IPS DF 6.9 (cell line): ENCODE measurements at places on chromosomes 4 and X.

DNA sequence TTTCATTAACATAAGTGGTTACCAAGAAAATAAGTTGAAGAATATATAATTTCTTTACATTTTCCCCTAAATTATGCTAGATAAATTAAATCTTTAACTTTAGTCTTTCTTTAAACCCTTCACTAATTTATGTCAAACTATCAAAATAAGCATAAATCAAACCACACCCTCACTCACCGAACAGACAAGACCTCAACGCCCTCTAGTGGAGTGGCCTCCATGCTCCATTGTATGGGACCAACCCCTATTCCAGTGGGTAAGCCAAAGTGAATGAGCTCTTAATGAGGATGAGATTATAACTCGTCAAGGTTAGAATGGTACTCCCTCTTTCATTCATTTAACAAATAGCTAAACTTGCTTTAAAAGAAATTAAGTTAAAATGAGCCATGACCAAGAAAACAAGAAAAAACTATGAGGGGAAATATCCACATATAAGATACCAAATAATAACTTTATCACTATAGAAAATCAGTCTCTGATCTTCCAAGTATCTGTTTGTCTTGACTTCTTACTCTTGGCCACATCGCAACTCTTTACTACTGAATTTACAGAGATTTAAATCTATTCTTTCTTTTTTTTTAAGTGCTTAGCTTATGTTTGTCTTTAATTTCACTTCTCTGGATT is 15.6 kb upstream of the BBS12 start:
- no peaks in the 10 kb centered on the region for H3K27me3 ChIP-seq
- H3K4me1 ChIP-seq: no peaks in the 10 kb centered on the region
- H3K36me3 ChIP-seq: no peaks in the 10 kb centered on the region
- peak; percentile 57 for DNase-seq
- H3K27ac ChIP-seq: no peak overlapping the region
- H3K4me3 ChIP-seq: no peak overlapping the region

- H3K36me3 ChIP-seq: no peaks in the 10 kb centered on the region
- no peaks in the 10 kb centered on the region for H3K27me3 ChIP-seq
- no peak overlapping the region for H3K27ac ChIP-seq
- no peaks in the 10 kb centered on the region for H3K4me1 ChIP-seq
- DNase-seq: no peak
Measured at GRCh38 chr4:13678186-13678924, 50.8 kb upstream of the BOD1L1 start.

GRCh38 chr4:129140521-129140920 is 44.6 kb downstream of the C4orf33 start:
- no peaks in the 10 kb centered on the region for H3K36me3 ChIP-seq
- H3K4me1 ChIP-seq: no peaks in the 10 kb centered on the region
- no peak overlapping the region for H3K4me3 ChIP-seq
- DNase-seq: no peak

- H3K4me1 ChIP-seq: peaks cover 2% of the 10 kb centered on the region; the same call in 1 of the 2 replicates
- DNase-seq: no peak
- no peaks in the 10 kb centered on the region for H3K27me3 ChIP-seq
- H3K36me3 ChIP-seq: no peaks in the 10 kb centered on the region
- H3K4me3 ChIP-seq: no peak overlapping the region
Measured at GRCh38 chrX:50613846-50614245, 143.2 kb upstream of the DGKK start.

GRCh38 chr4:11038926-11039325 is 354.4 kb upstream of the CLNK start:
- H3K27me3 ChIP-seq: 0 out of 2 replicates have a peak, but pooled peaks cover 1% of the 10 kb centered on the region
- H3K4me1 ChIP-seq: no peaks in the 10 kb centered on the region
- no peak for DNase-seq
- H3K36me3 ChIP-seq: no peaks in the 10 kb centered on the region

- no peak overlapping the region for H3K27ac ChIP-seq
- no peak overlapping the region for H3K4me3 ChIP-seq
- H3K4me1 ChIP-seq: no peaks in the 10 kb centered on the region; the same call in 1 of the 2 replicates
- no peaks in the 10 kb centered on the region for H3K36me3 ChIP-seq
Measured at GRCh38 chr4:76623217-76624045, 188.4 kb downstream of the SHROOM3 start.

GRCh38 chr4:139523076-139523475 is 32.9 kb downstream of the SETD7 start:
- no peak overlapping the region for H3K27ac ChIP-seq
- DNase-seq: no peak
- H3K27me3 ChIP-seq: no peaks in the 10 kb centered on the region
- no peaks in the 10 kb centered on the region for H3K36me3 ChIP-seq
- H3K4me3 ChIP-seq: no peak overlapping the region

DNA sequence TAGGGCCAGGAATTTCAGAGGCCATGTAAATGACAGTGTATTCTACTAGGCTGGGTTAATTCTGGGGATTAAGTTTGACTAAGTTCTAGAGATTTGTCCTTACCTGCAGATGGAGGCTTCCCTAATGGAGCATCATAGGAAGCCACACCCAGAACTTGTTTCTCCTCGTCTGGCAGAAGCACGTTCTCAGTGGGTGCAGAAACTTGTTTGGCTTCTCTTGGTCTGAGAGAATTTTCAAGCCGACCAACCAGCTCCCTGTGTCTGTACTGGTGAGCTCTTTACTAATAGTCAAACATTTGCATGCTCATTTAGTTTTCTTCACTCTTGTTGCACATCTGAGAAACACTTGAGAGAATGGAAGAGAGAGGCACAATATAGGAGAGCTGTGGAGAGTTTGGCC is 907 bp upstream of the ATP10D start:
- H3K4me3 ChIP-seq: no peak overlapping the region
- DNase-seq: no peak
- H3K36me3 ChIP-seq: no peaks in the 10 kb centered on the region
- no peaks in the 10 kb centered on the region for H3K4me1 ChIP-seq
- no peak overlapping the region for H3K27ac ChIP-seq

GRCh38 chrX:93673869-93674271 is at the start of gene FAM133A:
FAM133A (plus strand) TSS chrX:93674206; CDS start chrX:93709420, 35,214 bp downstream.
- H3K36me3 ChIP-seq: no peaks in the 10 kb centered on the region
- no peak for DNase-seq
- no peak within 1 kb of the TSS for H3K27ac ChIP-seq
- peak within 1 kb of the TSS; percentile 67; the same call in 1 of the 2 replicates for H3K4me3 ChIP-seq
- H3K4me1 ChIP-seq: no peaks in the 10 kb centered on the region

GRCh38 chr4:185100423-185100822 is 42.6 kb upstream of the SLC25A4 start:
- no peaks in the 10 kb centered on the region for H3K36me3 ChIP-seq
- H3K27me3 ChIP-seq: no peaks in the 10 kb centered on the region
- no peak overlapping the region for H3K27ac ChIP-seq
- DNase-seq: no peak

DNA sequence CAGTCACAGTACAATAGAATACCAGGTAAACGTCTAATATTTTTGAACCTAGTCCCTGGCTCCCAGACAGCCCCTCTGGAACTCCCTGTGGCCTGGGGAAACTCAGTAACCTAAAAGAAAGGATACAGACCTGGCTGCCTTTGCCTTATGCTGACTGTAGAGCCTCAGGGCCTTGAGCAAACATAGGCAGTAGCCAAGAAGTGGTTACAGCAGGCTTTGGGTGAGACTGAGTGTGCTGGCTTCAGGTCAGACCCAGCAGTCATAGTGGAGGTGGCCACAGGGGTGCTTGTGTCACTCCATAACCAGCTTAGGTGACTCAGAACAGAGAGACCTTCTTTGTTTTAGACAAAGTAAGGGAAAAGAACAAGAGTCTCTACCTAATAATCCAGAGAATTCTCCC is 141.8 kb upstream of the PRDX4 start:
- H3K27me3 ChIP-seq: no peaks in the 10 kb centered on the region
- H3K4me3 ChIP-seq: no peak overlapping the region
- no peak for DNase-seq

DNA sequence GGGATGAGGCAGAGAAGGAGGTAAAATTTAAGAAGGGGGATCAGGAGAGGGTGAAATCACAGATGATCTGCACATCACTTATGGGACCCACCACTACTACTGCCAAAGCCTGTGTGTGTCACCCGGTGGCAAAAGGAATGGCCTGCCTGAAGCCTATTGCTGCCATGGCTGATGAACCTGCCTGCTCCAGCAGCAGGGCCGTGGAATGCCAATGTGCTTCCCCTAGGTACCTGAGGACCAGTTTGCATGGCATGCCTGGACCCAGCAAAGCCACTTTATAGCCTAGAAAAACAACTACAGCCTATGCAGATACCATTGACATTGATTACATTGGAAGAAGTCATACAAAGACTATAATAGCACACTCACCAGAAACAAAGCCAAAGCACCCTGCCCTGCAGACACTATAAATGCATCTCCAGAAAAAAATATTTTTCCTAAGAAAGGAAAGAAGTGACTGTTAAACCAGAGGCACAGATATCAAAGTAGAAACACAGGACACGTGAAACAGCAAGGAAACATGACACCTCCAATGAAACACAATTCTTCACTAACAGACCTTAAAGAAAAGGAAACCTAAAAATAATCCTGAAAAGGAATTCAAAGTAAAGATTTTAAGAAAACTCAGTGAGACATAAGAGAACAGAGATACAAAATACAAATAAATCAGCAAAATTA is 680.7 kb upstream of the GRID2 start:
- no peak overlapping the region for H3K4me3 ChIP-seq
- H3K27me3 ChIP-seq: no peaks in the 10 kb centered on the region
- no peaks in the 10 kb centered on the region; the same call in 1 of the 2 replicates for H3K36me3 ChIP-seq
- H3K4me1 ChIP-seq: peaks cover 2% of the 10 kb centered on the region; the same call in 1 of the 2 replicates

DNA sequence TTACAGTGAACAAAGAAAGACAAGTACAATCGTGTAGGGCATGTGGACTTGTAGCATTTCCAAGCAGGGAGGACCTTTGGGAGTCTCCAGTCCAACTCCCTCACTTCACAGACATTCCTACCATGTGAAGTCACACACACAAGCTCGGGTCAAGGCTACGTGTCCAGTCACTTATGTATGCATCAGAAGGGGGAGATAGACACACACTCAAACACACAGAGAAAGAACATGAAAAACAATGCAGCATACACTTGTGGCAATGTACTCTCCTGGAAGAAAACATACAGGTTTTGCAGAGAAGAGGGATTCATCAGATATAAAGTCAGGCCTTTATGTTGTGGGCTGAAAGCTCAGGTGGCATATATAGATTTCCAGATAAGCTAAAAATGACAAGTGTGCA is 136.1 kb upstream of the MID1 start:
- peaks cover 3% of the 10 kb centered on the region; the same call in 1 of the 2 replicates for H3K4me1 ChIP-seq
- no peak overlapping the region for H3K27ac ChIP-seq
- H3K36me3 ChIP-seq: no peaks in the 10 kb centered on the region
- no peak overlapping the region for H3K4me3 ChIP-seq

DNA sequence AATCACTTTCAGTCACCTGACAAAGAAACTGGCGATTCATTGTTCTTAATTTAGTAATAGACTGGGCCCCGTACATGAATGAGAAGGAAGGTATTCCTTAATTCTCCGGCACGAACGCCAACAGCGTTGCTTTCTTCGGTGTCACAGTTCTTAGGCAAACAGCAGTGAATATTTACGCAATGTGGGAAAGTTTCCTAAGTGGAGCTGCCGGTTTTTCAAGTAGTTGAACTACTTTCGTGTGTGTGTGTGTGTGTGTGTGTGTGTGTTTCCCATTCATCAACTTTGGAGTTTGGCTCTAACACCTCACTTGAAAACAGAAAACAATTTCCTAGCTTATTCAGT is 651 bp downstream of the NXT2 start:
- no peaks in the 10 kb centered on the region for H3K27me3 ChIP-seq
- no peaks in the 10 kb centered on the region for H3K36me3 ChIP-seq
- H3K4me1 ChIP-seq: no peaks in the 10 kb centered on the region

DNA sequence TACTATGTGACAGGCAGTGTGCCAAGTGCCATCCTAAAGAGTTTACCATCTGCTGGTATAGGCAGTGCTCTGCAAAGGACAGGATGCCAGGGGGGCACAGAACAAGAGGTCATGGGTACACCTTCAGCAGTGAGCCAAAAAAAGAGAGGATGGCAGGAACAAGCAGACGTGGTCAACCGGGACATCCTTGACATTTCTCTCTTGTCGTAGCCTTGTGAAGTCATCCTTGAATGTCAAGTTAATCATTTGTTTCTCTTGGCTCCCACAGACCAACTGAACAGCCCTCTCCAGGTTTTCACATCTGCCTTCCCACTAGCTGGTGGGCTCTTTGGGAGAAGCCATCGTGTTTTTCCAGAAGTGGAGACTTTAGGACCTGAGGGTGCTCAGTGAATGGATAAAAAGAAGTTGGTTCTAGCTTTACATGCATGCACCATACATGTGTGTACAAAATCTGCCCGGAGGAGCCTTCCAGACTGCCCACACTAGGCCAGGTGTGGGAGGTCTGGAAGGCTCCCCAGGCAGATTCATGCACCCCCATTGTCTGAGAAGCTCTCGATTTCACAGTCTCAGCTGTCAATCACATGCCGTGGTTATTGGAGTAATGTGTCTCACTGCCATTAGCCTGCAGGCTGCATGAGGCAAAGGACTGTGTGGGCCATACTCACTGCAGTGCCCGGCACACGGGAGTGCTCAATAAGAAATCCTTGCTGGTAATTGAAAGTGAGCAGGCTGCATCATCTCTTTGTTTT is 16.4 kb downstream of the PNMA6F start:
- H3K27me3 ChIP-seq: no peaks in the 10 kb centered on the region
- H3K27ac ChIP-seq: no peak overlapping the region
- H3K4me1 ChIP-seq: no peaks in the 10 kb centered on the region
- DNase-seq: no peak

GRCh38 chr4:39713691-39714090 is 15.8 kb downstream of the UBE2K start:
- no peaks in the 10 kb centered on the region; the same call in 1 of the 2 replicates for H3K4me1 ChIP-seq
- H3K4me3 ChIP-seq: no peak overlapping the region
- DNase-seq: no peak

- no peak for DNase-seq
- no peak overlapping the region for H3K27ac ChIP-seq
- no peak overlapping the region for H3K4me3 ChIP-seq
Measured at GRCh38 chr4:184215709-184216328, 1.9 kb downstream of the ENPP6 start.

GRCh38 chr4:42638993-42639392 is 17.9 kb downstream of the ATP8A1 start:
- no peak overlapping the region for H3K4me3 ChIP-seq
- no peaks in the 10 kb centered on the region; the same call in 1 of the 2 replicates for H3K4me1 ChIP-seq
- no peaks in the 10 kb centered on the region for H3K27me3 ChIP-seq

DNA sequence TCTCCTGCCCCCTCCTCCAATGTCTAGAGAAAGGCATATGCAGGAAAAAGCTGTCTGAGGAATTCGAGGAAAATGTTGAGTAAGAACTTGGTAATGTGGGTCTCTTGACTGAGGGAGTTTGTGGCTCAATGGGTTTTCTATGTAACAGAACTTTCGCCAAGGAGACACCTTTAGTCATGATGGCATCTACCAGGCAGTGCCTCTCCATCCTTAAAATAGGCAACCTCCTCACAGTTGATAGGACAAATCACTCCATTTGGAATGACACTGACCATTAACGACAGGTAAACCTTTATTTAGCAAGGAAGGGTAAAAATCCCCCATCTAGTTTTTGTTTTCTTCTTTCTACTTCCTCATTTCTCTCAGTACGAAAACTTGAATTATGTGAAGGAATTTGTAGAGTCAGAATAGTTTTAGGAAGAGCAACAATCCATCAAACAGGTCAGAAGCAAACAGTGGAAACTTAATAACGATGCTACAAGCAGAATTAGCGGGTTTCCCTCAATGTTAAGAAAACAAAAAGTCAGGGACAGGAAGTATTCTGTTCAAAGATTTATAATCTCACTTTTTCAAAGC is 2.7 kb downstream of the GSX2 start:
- peaks cover 82% of the 10 kb centered on the region for H3K27me3 ChIP-seq
- no peak overlapping the region for H3K4me3 ChIP-seq
- H3K4me1 ChIP-seq: peaks cover 1% of the 10 kb centered on the region; the same call in 1 of the 2 replicates

GRCh38 chr4:142405021-142405694 is 440.9 kb downstream of the INPP4B start:
- no peaks in the 10 kb centered on the region for H3K36me3 ChIP-seq
- peaks cover 5% of the 10 kb centered on the region for H3K4me1 ChIP-seq
- no peak for DNase-seq
- H3K27me3 ChIP-seq: no peaks in the 10 kb centered on the region
